ENCODE measurements at places on chromosomes 16 and 17.

- no peak for DNase-seq
Observed at GRCh38 chr16:14500791-14501190, 129.3 kb downstream of the PARN start.

DNA sequence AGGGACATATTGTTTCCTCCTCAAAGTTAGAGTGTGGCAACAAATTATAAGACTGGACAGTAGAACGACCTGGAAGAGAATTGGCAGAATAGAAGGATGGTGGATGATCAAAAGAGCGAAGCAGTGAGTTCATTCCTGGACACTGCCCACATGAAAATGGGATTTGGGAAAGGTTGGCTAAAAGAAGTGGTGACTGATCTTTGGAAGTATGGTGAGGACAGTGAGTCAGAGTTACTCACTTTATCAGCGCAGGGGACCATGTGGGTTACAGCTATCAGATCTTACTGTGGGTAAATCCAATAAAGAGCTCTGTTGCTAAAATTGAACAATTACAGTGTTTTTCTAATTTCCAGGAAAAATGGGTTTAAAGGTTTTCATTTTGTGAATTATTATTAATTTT is 2.7 kb upstream of the TANC2 start:
- no peak for DNase-seq

DNA sequence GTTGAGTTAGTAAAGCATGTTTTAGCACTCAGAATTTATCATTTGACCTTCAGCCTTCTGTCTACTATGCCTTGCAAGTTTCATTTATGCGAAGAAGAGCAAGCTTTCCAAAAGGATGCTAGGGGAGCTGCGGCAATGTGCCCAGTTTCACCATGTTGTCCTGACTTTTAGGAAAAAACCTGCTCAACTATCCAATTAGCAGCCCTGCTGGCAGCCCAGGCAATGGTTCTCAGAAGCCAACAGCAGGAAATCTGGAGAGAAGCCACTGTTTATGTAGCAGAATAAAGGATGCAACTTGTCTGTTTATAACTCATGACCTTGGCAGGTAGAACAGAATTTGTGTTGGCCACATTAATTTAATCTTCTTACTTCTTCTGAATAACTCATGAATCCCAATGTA is 230.8 kb downstream of the ABCC12 start:
- no peak for DNase-seq

DNA sequence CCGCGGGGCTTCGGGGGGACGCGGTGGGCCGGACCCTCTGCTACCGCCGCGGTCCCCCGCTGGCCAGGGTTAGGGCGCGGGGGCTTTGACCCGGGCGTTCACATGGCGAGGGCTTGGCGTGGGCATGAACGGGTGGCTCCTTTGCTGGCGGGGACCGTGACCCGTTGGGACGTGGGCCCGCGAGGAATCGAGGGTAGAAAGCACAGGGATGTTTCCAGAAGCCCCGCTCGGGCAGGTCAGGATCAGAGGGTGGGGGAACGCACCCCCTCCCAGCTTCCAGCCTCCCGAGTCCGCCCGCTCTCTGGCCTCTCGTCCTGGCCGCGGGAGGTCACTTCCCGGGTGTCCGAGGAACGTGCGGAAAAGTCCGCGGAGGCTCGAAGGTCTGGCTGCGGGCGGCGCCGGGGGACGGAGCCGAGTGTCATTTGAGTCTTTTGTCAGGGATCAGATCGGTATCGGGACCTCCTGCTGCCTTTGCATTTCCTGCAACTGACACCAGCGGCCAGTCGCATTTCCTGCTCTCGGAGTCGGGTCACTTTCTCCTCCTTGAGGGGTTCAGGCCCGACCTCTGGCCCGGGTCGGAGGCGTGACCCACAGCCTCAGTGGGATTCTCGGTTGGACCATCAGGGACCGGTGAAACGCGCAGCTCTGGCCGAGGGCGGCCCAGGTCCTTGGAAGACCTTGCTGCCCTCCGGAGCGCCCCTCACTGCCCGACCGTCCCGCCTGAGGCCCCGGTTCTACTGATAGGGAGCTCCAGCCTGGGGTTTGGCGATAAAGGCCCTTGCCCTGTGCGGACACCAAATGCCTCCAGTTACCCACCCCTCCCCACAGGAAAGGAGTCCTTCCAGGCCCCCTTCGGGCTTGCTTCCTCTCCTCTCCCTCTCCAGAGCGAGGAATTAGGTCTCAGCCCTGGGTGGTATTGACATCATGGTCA is 702 bp upstream of the WNT3 start:
- DNase-seq, result no peak

DNA sequence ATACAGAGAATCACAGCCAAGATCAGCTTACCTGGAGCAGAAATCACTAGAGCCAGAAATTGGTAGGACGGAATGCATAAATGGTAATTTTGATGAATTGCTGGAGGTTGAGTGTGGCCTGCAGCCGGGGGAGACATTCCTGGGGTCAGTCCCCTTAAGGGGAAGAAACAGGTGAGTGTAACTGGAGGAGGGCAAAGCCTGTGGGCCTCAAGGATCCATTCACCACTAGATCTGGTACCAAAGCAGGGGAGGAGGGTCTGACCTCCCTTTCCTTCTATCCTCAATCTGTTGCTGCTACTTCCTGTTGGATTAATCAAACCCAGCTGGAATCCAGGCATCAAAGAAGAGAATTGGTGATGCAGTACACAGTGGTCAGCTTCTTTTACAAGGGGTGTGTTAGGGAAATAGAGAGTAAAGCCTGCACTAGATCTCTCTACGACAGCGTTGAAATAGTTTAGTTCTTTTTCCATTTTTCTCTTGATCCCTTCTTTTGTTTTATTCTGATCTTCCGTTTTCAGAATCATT is 8.6 kb upstream of the ABCA9 start:
- DNase-seq, result no peak

- DNase-seq, result no peak
Observed at GRCh38 chr17:81251709-81252301, 12.7 kb downstream of the NDUFAF8 start.

GRCh38 chr16:49810831-49811230 is 45.1 kb downstream of the ZNF423 start:
- no peak for DNase-seq

GRCh38 chr16:28826141-28826540 is 3.3 kb downstream of the ATXN2L start:
- no peak for DNase-seq

DNA sequence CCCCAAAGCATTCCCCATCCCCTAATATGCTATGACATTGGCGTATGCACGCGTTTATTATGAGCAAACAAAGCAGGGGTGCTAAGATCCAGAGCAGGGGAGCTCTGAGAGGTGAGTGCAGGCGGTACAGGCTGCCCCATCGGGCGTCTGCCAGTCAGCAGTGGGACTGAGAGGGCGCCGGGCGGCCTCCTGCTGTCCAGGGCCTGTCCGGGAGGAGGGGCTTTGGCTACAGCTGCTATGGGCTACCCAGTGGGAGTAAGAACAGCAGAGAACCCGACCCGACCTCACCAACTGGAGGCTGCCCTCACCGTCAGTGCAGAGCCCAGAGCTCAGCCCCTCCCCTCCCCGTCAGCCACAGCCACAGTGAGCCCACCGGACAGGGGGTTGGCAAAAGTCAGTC is 18.5 kb upstream of the AATK start:
- no peak for DNase-seq

- no peak for DNase-seq
Observed at GRCh38 chr17:22304667-22305303, 612.5 kb downstream of the KCNJ18 start.

DNA sequence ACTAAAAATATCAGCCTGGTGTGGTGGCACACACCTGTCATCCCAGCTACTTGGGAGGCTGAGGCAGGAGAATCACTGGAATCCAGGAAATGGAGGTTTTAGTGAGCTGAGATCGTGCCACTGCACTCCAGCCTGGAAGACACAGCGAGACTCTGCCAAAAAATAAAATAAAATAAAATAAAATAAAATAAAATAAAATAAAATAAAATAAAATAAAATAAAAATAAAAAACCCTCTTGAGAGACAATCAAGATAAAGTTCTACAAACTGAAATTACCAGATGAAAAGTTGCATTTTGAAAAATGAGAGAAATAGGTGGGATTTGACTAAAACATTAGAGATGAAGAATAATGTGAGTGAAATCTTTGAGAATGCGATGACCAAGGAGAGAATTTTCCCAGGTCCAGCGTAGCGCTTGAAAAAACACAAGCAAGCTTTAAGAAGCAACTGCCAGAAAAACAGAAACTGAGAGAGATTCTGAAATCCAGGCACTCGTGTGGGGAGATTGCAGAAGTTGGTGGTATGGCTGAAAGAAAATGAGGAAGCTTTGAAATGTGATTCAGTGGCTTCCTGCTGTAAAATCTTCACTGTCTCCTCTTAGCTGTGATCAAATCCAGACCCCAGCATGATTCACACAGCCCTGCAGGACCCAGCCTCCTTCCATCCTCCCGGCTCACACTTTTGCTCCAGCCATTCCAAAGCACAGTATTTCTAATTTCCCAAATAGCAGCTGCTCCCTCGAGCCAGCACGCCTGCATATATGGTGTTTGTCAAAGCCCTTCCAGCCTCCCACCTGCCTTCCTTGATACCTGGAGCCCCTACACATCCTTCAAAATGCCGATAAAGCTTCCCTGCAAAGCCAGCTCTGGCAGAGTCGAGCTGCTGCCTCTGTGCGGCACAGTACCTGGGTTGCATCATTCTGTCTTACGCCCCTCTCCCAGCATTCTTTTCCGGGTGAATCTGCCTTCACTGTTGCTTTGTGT is 8.2 kb upstream of the CD300E start:
- no peak for DNase-seq

DNA sequence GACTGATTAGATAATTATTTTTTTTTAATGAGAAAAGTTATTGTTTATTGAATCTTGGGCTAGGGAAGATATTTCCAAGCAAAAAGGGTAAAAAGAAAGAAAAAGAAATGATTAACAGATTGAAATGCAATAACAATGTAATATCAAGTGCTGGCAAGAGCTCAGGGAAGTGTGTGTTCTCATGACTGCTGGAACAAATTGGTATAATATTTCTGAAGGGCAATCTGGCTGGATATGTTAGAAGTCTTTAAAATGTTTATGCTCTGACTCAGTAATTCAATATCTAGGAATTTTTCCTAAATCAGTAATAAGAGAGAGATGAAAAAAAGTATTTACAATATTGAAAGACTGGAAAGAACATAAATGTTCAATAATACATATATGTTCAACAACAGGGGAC is 7.6 kb upstream of the ZNF624 start:
- no peak for DNase-seq

DNA sequence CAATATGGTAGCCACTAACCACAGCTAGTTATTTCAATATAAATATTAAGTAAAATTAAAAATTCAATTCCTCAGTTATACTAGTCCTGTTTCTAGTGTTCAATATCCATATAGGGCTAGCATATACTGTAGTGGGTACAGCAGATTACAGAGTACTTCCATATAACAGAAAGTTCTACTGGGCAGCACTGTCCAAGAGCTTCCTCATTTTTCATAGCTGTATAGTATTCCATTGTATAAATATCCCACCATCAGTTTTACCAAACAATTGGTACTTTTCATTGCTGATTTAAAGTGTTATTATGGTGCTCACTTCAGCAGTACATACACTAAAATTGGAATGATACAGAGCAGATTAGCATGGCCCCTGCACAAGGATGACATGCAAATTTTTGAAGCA is 20.4 kb downstream of the ACSM3 start:
- DNase-seq, result no peak

- no peak for DNase-seq
Observed at GRCh38 chr17:32305049-32305448, 36.9 kb downstream of the C17orf75 start.

- no peak for DNase-seq
Observed at GRCh38 chr17:77354670-77355455, 214.1 kb downstream of the SEC14L1 start.

GRCh38 chr17:49548506-49549310 is 27.0 kb upstream of the NXPH3 start:
- no peak for DNase-seq

- DNase-seq, result no peak
Observed at GRCh38 chr16:23959072-23959751, 123.4 kb downstream of the PRKCB start.

DNA sequence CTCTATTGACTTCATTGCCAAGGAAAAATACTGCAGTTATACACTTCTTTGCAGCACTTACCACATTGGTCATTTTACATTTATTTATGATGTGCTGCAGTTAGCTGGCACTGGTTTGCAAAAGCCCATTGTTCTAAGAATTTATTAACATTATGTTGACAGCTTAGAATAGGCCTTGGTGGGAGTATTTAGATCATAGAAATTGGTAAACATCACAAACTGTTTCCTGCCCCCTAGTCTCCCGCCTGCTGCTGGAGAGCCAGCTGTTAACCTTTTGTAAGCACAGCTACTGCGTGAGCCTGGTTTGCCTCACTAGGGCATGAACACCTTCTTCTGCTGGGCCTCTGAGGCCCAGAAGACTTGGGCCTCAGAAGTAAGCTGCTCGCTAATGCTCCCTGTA is 651.4 kb upstream of the GOT2 start:
- no peak for DNase-seq

DNA sequence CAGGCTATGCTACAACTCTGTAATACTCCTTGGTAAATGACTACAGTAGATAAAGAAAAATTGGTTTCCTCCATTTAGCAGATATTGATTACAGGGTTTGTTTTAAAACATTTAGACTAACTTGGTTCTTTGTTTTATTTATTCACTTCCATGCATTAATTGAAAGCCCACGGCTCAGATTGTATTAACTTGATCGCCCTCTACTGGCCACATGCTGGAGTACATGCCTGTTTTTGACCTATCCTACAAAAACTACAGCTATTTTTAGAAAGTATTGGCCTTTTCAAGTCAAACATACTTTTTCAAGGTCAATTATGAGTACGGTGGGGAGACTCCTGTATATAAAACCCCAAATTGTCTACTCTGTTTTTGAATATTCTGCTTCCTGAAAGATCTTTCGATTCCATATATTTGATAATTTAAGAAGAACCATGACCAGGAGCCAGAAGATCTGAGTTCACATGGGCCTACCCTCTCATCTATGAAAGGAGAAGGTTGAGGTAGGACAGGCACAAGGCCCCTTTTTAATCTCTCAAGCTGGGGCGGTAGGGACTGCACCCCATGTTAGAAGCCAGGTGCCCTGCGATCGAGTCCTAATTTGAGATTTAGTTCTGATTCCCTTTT is 51.8 kb downstream of the CA10 start:
- peak; percentile 53 for DNase-seq

- DNase-seq, result no peak
Observed at GRCh38 chr17:74460996-74461395, 5.4 kb upstream of the CD300A start.

- DNase-seq, result no peak
Observed at GRCh38 chr16:29699324-29700219, 20.6 kb downstream of the QPRT start.

GRCh38 chr17:73936908-73937627 is 266.4 kb upstream of the RPL38 start:
- DNase-seq, result no peak
